ENCODE measurements at places on chromosomes 3 and 15.

DNA sequence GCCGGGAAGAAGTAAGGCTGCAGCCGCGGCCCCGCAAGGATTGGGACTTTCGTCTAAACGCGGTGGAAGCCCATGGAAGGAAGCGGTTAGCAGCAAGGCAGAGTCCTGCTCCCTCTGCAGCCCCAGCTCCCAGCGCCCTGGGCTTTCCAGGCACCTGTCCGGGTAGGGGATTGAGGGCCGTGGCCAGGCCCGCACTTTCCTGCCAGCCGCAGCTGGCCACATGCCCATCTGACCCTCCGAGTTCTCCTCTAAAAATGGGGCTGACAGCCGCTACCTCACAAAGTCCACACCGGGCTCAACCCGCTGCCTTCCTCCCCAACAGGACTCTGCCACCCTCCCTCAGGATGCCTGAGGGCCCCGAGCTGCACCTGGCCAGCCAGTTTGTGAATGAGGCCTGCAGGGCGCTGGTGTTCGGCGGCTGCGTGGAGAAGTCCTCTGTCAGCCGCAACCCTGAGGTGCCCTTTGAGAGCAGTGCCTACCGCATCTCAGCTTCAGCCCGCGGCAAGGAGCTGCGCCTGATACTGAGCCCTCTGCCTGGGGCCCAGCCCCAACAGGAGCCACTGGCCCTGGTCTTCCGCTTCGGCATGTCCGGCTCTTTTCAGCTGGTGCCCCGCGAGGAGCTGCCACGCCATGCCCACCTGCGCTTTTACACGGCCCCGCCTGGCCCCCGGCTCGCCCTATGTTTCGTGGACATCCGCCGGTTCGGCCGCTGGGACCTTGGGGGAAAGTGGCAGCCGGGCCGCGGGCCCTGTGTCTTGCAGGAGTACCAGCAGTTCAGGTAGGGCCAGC, 1.9 kb downstream of the NEIL1 start:
- DNase-seq: no peak

GRCh38 chr3:55571913-55572312, 84.8 kb upstream of the WNT5A start:
- no peak for DNase-seq

- no peak for DNase-seq
Measured at GRCh38 chr15:35107561-35107960, 22.5 kb upstream of the NANOGP8 start.

DNA sequence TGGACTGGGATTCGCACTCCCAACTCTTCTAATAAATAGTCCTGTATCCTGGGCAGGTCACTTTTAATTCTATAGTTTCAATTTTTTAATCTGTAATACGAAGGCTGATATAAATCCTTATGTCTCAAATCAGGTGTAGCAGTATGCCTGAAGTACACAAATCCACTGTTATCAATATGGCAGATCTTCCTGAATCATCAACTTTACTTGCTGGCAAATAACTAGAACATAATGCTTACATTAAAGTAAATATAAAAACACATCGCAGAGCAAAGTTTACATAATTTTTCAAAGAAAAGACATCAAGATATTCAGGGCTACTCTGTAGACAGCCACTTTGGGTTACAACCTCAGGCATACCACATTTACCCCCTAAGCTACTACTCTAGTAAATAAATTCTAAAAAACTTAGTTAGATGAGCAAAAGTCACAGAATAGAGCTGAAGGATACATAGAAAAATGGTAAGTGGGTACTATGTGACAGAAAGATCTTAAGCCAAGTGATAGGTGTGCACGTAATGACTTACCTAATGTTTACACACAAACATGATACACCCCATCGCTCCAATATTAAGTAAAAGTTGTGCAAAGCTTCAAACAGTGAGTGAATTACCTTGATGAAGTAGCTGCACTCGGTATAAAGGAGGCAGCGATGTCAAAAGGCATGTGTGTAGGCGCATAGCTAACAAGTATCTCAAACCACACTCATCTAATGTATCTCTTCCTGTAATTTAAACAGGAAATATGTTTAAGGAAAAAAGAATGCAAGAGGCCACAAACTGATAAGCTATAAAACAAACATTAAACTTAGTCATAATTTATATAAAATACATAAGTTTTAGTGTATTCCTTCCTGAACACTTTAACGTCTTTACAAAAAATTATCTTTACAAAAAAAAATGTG, 127.9 kb downstream of the DMXL2 start:
- DNase-seq: no peak

- no peak for DNase-seq
Measured at GRCh38 chr3:123098426-123099330, 31.9 kb downstream of the PDIA5 start.

DNA sequence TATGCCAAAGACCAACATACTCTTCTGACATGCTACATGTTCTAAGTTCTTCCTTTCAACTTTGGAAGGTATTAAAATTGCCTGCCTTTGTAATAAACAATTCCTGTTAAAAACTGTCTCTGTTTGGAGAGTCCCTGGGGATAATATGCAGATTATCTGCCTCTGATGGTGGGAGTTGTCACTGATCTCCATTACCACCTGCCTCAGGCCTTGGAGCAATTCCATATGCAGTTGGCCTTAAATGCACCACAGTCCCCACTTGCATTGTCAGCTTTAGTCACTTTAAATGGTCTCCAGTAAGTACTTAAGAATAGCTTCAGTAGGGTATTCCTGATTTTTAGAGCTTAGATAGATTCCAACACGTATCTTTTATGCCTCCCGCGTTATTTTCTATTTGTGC, 121.1 kb upstream of the GOLIM4 start:
- DNase-seq: no peak

- no peak for DNase-seq
Measured at GRCh38 chr3:172257648-172258400, 190.4 kb downstream of the GHSR start.

DNA sequence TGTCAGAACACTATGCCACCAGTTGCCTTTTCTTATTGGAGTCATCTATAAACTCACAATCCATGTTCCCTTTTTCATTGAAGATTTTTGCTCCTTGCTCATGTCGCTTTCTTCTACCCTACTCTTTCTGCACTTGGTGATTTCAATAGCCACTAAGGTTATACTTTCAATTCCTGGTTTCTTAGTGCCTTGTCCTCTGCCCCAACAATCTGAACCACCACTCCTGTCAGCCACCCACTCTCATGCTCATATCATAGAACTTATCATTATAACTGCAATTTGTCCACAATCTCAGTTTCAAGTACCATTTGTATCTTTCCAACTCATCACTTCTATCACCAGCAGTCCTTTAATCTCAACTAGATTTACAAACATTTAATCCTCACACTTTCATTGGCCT, 10.0 kb upstream of the GRAMD1C start:
- no peak for DNase-seq

DNA sequence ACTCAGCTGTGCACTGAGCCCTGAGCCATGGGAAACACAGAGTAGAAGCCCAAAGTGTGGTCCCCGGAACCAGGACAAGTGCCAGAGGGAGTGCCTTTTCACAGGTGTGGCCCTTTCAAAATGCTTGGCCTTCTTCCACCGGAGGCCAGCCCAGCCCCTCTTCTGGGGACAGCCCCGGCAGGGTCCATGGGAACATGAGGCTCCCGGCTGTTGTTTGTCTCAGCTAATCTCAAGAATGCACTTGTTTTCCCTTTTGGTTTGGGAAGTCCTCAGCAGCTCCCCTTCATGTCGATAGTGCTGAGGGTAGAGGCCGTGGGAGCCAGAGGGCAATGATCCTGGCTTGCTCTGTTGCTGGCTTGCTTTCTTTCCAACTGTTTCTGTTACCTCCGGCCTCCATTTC, 91.1 kb upstream of the MRPS22 start:
- no peak for DNase-seq

- DNase-seq: no peak
Measured at GRCh38 chr15:83810110-83810509, 156.2 kb downstream of the ADAMTSL3 start.

- DNase-seq: no peak
Measured at GRCh38 chr3:132016061-132017041, 18.5 kb downstream of the CPNE4 start.
